ENCODE measurements at places on chromosomes 2 and 18.

- no peak for DNase-seq
Observed at GRCh38 chr2:20868377-20868776, 45.5 kb upstream of the LDAH start.

DNA sequence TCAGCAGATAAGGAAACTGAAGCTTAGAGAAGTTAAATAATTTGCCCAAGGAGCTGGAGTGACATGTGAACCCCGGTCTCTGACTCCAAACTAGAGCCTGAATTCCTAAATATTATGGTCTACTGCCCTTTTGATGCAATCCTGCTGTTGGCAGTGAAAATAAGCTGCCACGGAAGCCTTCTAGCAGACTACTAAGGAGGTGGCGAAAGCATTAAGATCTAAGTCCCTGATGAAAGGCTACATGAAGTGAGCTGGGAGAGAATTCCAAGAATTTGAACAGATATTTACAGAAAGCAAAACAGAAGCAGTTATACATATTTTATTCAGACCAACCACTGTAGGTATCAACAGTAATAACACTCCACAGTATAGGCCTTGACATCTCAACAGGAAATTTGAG, 28.1 kb downstream of the TRMT61B start:
- DNase-seq: no peak

DNA sequence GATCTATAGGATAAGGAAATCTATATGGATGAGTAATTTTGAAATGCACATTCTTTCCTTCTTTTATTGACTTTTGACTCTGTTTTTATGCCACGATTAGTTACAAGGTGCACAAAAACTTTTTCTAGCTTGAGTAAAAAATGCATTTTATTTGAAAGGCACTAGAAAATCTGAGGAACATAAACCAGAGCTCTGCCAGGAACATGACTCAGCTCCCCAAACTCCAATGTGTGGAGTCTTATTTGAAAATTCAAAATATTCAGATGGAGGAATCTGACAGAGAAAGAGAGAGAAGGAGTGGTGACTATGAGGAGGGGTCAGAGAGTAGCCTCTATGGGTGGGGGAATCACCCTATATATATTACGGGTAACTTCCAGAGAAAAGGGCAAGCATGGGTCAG, 231.0 kb downstream of the DCC start:
- DNase-seq: no peak

GRCh38 chr2:69677914-69678313, 34.4 kb upstream of the AAK1 start:
- no peak for DNase-seq

- peak; percentile 67 for DNase-seq
Observed at GRCh38 chr2:219452361-219453317, 18.0 kb downstream of the SPEG start.

GRCh38 chr18:76461692-76462325, 33.2 kb downstream of the ZNF516 start:
- DNase-seq: no peak
